ENCODE measurements at places on chromosomes 4 and X. TPM values are rescaled to one million over a fixed set of nuclear protein-coding genes. Genes with fewer than 3 reads are reported as not detected.

Gene TIGD4
- 0.92 TPM for total RNA-seq

Gene PHOX2B
- total RNA-seq = 0.26 TPM

Gene HELT
- not detected for total RNA-seq

Gene PWWP3B
- 5.6 TPM for total RNA-seq

Gene P2RY8
- total RNA-seq = 2.3 TPM

Gene INPP4B
- total RNA-seq = 16.0 TPM

Gene ARSJ
- total RNA-seq = 21.6 TPM

Gene GPC3
- 44.7 TPM for total RNA-seq

Gene MAGEC2
- not detected for total RNA-seq

Gene SCML2
- 0.92 TPM for total RNA-seq

Gene GLRA2
- total RNA-seq = not detected

Gene C1GALT1C1
- 26.7 TPM for total RNA-seq

Gene BEX3
- 96.0 TPM for total RNA-seq

Gene STPG2
- 2.2 TPM for total RNA-seq

Gene SETD7
- total RNA-seq = 63.0 TPM
